ENCODE measurements at places on chromosomes 13 and 19.
A peak's percentile ranks its signal among the peaks of the same experiment; 100 is the strongest.

GRCh38 chr19:55251341-55252081 lies 7.3 kb downstream of the PPP6R1 start:
- peak; percentile 54 for DNase-seq

DNA sequence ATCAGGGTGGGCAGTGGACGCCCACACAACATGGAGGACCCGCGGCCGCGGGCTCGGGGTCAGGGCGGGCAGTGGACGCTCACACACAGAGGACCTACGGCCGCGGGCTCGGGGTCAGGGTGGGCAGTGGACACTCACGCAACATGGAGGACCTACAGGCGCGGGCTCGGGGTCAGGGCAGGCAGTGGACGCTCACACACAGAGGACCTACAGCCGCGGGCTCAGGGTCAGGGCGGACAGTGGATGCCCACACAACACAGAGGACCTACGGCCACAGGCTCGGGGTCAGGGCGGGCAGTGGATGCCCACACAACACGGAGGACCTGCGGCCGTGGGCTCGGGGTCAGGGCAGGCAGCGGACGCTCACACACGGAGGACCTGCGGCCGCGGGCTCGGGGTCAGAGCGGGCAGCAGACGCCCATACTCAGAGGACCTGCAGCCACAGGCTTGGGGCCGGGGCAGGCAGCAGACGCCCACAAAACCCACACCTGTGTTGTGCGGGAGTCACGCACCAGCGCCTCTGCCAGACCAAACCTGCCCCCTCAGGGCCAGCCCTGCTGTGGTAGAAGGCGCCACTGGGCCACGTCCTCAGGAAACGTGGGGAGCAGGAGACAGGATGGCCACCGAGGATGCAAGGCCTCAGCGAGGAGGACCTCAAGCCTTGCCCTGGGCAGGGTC lies 27.6 kb upstream of the C13orf46 start:
- no peak for DNase-seq

DNA sequence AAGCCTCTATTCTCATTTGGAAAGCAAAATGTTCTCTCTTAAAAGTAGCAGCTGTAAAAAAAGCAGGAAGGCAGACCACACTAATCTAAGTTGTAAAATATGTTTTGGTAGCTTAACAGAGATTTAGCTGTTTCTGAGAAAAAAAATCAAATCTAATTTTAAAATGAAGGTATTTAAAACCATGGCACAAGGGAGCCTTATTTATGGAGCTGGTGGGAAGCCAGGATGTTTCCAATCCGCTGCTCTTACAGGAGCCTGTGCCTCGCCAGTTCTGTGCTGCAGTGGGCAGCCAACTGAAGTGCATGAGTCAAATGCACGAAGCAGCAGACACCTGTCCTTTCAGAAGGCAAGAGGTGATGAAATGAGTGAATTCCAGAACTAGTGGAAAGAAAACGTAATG lies 28.2 kb downstream of the GPC6 start:
- no peak for DNase-seq

DNA sequence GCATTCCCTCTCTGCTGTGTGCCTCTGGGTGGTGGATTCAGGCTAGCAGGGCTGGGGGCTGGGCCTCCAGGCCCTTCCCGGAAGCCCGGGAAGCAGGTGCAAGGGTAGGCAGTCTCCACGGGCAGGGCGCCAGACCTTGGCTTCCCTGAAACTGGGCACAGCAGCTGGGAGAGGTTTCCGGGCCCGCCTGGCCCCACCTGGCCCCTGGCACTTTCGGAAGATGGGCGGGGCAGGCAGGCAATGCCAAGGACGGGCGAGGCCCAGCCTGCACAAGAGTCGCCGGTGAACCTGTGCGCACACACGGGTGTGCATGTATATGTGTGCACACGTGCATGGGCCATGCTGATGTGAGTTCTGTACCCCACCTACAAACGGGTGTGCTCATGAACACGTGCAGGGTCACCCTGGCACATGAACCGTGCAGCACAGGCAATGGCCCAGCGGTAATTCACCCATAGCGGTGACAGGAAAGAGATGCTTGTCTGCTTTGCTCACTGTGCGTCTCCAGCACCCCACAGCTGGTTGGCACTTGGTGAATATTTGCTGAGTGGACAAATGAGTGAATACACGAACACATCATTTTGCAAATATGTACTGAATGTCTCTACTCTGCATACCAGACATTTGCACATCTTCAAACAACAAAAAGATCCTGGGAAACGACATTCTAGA lies 15.3 kb downstream of the GADD45B start:
- no peak for DNase-seq

DNA sequence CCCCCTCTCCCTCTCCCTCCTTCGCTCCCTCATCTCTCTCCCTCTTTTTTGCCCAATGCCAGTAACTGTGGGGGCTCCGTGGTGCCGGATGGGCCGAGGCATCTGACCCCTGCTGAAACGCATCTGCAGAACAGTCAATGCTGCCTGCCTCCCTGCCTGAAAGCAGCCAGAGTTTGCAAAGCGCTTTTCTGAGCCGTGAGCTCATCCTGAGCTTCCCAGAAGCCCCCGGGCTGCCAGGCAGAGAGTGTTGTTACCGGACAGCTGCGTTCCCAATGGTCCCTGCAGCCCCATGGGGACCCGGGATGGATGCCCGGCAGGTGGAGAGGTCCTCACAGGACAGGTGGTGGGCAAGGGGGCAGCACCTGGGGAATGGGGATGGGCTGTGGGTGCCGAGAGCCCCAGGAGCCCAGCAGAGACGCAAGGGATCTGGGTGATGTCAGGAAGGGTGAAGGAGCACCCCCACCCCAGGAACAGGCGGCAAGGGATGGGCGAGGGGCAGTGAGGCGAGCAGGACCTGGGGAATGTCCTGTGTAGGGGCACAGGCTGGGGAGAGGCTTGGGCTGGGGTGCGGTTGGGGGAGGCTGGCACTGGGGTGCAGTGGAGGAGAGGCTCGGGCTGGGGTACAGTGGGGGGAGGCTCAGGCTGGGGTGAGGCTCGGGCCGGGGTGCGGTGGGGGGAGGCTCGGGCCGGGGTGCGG lies 33.0 kb downstream of the GPX4 start:
- no peak for DNase-seq

GRCh38 chr19:18291590-18292461 lies 10.4 kb upstream of the JUND start:
- peak; percentile 83 for DNase-seq

DNA sequence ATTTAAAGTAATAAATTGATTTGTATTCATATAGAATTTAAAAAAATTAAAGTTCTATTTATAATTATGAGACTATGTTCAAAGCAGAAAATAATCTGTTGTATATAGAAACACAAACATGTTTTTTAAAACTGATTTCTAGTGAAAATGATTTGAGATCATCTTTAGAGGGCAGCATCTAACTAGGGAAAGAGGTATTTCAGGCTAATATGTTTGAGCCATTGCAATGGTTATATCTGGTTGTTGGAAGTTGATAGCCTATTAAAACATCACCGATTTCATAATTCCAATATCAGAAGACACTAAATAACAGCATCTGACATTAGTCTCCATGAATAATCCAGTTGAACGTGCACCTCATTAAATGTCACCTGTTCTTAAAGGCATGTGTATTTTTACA lies 79.8 kb upstream of the SLITRK6 start:
- no peak for DNase-seq

DNA sequence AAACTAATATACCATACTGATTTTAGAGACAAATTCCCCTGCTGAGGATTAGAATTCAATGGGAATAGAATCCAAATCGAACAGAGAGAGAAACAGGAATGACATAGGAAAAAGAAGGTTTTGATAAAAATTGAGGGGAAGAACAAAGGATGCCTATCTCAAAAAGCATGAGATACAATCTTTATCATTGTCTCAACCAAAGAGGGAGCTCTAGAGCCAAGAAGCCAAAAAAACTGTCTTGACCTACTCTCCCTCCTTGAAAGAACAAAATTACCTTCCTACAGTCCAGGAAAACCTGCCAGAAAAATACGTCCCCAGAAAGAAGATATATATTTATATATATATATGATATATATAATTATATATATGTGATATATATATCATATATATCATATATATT lies 39.2 kb upstream of the MIR17HG start:
- DNase-seq: no peak

- no peak for DNase-seq
Measured at GRCh38 chr13:112793545-112794445, 104.0 kb downstream of the ATP11A start.

DNA sequence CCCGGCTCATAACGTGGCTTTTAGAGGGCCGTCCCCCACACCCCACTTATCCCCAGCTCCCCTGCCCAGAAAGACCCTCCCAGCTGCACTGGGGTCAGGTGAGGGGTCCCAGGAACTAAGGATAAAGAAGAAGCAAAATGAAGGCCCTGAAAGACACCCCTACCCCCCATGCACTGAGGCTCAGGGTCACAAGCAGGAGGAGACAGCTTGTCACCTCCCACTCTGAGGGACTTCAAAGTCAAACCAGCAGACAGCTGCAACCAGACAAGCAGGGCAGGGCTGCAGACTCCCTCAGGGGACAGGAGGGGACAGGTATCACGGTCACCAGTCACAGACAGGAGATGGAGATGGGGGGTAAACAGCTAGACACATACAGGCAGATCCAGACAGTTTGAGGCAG lies 6.1 kb upstream of the NANOS3 start:
- no peak for DNase-seq

GRCh38 chr13:111175935-111176334 lies 60.8 kb downstream of the ARHGEF7 start:
- DNase-seq: no peak

GRCh38 chr19:38264486-38265212 lies at the start of gene SPINT2:
SPINT2 (plus strand) TSS chr19:38264573; CDS start chr19:38264893, 320 bp downstream.
- DNase-seq: no peak

DNA sequence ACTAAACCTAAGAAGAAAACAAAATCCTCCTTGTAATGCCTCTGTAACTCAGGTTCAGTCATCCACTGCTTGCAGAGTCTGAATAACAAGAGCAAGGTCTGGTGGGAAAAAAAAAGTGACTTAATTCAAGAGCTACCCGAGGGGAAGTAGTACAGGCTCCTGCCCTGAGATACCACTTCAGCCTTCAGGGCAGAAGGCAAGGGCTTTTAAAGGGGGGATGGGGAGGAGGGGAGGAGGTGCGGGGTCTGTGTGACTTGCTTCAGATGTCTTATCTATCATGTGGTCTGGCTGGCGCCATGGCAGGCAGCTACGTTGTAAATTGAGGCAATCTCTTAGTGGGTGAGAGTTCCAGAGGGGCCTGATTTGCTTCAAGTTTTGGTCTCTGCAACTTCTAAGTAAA lies 66.7 kb downstream of the LRRC63 start:
- DNase-seq: no peak

DNA sequence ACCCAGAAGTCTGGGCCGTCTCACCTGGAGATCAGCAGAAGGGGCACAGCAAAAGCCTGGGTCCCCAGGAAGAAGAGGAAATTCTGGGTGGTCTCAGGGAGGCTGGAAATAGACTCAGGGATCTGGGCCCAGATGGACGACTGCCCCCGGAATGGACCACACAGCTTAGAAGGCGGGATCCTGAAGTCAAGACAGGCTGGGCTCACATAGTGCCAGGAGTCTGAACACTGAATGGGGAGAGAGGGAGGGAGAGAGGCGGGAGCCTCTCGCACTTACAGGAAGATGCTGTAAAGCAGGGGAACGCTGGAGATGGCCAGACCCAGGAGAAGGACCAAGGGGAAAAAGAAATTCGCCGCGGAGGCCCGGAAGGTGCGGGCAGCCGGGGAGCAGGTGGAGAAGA lies 1.3 kb upstream of the LENG1 start:
- no peak for DNase-seq

DNA sequence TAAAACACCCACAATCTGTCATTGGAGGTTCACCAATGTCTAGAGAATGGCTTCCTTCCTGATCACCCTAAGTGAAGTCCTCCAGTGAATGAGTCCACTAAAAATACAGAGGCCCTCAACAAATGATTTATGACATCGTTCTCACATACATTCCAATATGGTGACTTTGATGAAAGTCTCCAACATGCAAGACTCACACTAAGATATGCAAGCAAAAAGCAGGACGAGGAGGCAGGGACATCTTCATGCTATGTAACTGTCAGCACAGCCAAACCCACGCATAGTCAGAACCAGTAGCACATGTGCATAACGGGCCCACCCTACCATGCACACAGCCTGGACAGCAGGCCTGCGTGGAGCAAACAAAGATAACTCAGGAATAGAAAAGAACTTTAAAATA lies 16.6 kb upstream of the LSM14A start:
- no peak for DNase-seq

GRCh38 chr13:110616103-110617101 lies 1.1 kb downstream of the NAXD start:
- peak; percentile 57 for DNase-seq

DNA sequence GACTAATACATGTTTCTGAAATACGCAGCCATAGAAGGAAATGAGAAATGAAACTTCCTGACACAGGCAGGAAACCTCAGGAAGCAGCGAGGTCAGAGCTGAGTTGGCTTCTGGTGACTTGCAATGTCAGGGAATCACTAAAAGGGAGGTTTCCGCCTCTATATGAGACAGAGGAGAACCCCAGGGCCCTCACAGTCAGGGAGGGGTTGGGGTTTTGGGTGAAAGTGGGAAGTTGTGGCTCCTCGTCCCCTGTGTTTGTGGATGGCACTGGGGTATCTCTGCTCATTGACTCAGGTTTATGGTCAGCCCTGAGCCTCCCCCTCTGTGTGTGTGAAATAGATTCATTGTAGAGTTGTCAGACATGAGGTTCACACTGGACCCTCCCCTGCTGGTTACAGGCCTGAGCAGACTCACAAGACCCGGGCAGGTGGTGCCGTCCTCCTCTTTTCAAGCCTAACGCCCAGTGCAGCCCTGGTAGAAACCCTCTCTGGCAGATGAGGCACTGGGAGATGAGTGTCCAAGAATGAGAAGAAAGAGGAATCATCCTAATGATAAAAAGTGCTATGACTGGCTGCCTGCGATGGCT lies 5.5 kb upstream of the LILRA6 start:
- DNase-seq: peak; percentile 40

GRCh38 chr13:79667771-79668170 lies 186.8 kb downstream of the NDFIP2 start:
- DNase-seq: no peak

DNA sequence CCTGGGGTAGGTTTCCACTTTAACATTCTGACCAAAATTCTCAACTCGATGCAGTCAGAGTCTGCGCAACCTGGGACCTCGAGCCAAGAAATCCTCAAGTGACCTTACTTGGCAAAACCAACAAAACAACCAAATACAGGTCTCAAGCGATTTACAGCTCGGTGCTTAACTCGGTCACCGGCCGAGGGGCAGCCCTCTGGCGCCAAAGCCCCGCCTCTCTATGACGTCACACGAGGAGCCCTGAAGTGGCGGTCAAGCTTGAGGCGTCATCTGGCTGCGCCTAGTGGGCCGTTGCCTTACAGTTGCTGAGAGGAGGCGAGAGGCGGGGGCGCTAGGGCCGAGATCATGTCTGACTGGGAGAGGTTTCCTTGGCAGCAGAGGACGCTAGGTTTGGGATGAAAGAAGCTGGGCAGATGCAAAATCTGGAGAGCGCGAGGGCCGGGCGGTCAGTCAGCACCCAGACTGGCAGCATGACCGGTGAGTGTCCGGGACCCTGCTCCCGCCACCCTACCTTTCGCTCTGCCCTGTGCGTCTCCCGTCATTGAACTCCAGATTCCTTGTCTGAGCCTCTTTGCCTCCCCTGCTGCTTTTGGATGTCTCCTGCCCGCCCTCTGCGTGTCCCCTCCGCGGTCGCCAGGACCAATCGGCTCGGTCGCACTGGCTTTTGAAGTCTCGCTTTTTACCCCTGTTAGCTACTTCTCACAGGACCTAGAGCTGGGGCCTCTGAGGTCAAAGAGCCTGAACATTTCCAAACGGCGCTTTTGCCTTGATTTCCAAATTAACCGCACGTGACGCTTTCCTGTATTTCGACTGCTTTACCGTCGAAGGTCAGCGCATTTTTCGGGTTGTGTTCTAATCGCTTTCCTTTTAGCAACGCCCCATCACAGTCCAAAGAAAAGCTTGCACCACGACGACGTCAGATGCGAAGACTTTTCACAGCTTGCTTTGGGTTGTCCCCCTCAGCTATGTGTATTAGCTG lies at the start of gene CDADC1:
TSS of gene CDADC1 (plus strand) at position 283 of the 979 bp plus-strand sequence. CDS start at position 396, 113 bp downstream.
- DNase-seq: peak; percentile 93

Measured in activated naive CD4-positive, alpha-beta T cell treated with Interleukin-2 at 50 U/mL for 16 hours (primary cell).